Muscle of back (tissue), 13 donors: ENCODE measurements at places on chromosomes 7 and 10.

- no peak for DNase-seq
Observed at GRCh38 chr10:1033601-1034000, 7.9 kb upstream of the IDI2 start.

DNA sequence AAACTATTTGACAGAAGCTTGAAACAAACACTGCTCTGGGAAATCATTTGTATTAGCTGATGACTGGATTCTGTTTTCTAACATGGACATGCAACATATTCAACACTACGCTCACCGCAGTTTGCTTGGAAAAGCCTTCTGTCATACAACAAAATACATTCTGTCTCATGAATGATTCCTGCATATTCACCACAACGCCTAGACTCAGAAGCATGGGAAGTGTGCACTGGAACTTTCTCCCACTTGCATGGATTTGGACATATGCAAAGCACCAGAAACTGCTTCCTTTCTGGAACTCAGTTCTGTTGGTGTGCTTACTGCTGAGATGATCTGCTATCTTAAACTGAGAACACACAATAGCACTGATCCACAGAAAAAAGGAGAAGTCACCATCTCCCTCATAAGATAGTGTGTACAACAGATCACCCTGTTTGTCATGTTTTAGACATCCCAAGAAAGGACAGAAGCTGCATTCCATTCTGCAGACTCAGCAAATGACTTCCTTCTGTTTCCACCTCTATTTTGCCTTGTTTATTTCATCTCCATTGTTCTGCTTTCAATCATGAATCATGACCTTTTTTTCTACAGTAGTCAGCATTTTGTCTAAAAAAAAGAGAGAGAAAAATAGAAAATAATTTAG is 115.8 kb downstream of the HTR7 start:
- peak; percentile 7 for DNase-seq

DNA sequence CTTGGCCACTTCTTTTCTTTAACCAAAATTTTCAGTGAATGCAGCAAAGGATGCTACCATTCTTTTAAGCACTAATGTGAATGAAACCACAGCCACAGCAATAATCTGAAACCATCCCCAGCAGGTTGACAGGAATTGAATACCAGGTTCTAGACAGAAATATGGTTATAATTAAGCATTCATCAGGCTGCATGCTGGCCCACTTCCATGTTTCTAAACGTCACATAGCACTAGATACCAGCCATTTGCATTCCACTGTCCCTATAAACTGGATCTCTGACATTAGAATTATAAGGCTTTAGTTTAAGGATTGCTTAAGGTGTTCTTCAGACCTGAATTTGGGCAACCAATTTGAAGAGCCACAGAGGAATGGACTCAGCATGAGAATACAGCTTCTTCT is 340.8 kb upstream of the KLF6 start:
- no peak for DNase-seq

DNA sequence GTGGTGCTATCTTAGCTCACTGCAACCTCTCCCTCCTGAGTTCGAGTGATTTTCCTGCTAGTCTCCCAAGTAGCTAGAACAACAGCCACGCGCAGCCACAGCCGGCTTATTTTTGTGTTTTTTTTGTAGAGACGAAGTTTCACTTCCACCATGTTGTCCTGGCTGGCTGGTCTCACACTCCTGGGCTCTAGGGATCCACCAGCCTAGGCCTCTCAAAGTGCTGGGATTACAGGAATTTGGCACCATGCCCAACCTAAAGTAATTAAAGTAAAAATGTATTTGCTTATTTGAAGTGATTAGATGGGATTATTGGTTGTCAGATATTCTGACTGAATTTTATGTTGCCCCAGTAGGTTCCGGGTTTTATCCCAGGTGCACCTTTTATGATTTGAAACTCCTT is 22.7 kb downstream of the LUC7L2 start:
- DNase-seq: peak; percentile 4

- peak; percentile 73 for DNase-seq
Observed at GRCh38 chr10:69974551-69975155, 78.0 kb upstream of the MACROH2A2 start.

DNA sequence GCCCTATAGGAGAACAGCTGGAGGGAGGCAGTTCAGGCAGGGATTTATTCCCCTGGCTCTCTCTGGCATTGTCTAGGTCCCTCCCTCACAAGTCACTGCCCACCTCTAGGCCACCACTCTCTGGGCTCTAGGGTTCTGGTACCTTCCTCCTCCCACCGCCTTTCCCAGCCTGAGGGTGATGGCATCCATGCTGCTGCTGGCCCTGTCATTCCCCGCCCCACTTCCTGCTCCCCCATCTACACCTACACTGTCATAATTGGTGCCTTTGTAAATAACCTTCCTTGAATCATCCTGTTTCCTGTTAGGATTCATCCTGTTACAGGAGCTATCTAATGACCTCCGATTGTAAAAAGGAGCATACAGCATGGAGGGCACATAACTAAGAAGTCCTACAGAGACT is 303.3 kb upstream of the COBL start:
- no peak for DNase-seq

- no peak for DNase-seq
Observed at GRCh38 chr7:44217852-44218402, 17.1 kb downstream of the YKT6 start.

GRCh38 chr10:7406712-7407333 is 4.0 kb downstream of the SFMBT2 start:
- no peak for DNase-seq

- DNase-seq: no peak
Observed at GRCh38 chr7:114879554-114879953, 42.3 kb upstream of the MDFIC start.

DNA sequence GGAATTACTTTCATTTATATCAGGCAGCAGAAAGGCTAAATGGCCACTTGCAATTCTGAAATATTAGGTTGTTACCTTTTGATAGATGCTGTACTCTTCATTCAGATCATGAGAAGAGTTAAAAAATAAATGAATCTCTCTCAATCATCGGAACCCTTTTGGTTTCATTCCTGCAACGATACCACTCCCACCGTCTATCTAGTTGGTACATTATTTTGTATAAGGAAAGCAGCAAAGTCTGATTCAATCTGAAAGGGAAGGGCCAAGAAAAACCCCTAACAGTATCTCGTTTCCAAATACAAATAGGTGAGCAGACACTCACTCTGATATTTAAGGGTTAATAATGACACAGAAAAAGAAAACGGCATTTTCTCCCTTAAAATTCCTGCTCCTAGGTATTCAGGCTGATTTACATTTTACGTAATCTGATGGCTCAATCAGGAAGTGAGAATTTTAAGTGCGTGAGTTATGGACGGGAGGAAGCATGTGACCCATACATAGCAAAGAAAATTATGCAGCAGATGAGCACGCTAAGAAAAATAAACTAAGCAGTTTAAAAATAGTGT is 209.4 kb upstream of the KLF14 start:
- DNase-seq: no peak

DNA sequence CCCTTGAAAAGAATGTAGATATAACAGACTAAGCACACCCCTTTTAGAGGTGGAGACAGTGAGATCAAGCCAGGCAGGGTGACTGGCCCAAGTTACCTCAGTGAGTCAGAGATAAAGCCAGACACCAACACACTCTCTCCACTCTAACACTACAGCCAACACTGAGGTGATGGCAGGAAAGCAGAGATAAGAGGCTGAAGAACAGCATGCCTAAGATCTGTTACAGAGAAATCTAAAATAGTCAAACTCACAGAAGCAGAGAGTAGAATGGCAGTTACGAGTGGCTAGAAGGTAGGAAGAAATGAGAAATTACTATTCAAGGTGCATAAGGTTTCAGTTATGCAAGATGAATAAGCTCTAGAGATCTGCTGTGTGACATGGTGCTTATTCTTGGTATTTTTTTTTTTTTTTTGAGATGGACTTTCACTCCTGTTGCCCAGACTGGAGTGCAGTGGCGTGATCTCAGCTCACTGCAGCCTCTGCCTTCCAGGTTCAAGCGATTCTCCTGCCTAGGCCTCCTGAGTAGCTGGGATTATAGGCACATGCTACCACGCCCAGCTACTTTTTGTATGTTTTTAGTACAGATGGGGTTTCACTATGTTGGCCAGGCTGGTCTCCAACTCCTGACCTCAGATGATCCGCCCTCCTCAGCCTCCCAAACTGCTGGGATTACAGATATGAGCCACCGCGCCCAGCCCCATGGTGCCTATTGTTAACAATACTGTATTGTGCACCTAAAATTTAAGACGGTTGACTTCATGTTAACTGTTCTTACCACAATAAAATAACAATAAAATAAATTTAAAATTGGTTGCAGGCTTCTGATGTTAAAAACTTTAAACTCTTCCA is 28.7 kb downstream of the ICA1 start:
- no peak for DNase-seq

DNA sequence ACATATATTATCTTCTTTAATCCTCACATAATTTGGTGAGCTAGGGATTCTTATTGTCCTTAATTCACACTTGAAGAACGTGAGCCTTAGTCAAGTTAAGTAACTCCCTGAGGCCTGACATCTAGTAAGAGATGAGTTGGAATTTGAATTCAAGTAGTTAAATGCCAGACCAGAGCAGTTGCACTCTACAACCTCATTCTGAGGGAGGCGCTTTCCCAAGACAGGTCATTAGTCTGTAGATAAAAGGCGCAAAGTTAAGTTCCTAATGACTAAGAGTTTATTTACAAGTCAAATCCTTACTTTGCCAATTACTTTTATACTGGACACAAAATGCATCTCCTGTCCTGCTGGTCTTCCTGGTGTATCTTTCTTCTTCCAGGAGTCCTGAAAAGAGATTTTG is 3.6 kb upstream of the EXOC6 start:
- DNase-seq: no peak

DNA sequence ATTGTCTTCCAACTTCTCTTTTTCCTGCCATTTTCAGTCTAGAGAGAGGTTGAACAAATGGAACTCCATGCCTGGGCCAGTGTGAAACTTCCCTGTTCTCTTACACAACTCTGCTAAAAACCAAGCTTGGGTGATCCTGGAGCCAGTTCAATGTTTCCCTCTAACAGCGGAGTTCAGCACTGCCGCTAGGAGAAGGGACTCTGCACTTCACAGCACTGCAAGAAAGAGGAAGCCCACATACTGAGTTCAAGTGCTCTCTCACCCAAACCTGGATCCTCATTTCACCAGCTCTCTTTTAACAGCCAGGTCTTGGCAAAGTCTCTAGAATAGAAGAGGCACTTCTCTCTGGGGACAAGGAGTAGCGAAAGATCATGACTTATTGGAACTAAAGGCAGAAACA is 18.8 kb downstream of the FOXI2 start:
- no peak for DNase-seq

GRCh38 chr10:45376371-45376801 is 2.4 kb downstream of the ALOX5 start:
- no peak for DNase-seq

- DNase-seq: no peak
Observed at GRCh38 chr10:42691361-42692120, 53.2 kb upstream of the ZNF33B start.

- no peak for DNase-seq
Observed at GRCh38 chr7:122070062-122070461, 74.0 kb downstream of the AASS start.

DNA sequence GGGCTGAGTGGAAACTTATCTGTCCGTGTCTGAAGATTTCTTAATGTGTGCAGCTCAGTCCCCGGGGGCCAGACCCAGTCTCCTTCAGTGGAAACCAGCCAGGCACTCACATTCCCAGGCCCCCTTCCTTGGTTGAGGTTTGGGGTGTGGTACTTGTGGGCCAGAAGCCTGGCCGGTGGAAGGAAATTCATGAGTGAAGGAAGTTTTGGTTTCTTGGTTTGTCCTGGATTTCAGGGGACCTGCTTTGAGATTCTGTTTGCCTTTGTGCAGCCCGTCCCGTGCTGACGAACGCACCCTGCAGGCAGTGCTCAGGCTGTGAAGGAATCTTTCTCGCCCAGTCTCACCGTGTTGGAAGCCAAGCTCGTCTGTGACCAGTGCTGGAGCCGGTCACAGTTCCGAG is 2.9 kb downstream of the INPP5A start:
- DNase-seq: no peak

DNA sequence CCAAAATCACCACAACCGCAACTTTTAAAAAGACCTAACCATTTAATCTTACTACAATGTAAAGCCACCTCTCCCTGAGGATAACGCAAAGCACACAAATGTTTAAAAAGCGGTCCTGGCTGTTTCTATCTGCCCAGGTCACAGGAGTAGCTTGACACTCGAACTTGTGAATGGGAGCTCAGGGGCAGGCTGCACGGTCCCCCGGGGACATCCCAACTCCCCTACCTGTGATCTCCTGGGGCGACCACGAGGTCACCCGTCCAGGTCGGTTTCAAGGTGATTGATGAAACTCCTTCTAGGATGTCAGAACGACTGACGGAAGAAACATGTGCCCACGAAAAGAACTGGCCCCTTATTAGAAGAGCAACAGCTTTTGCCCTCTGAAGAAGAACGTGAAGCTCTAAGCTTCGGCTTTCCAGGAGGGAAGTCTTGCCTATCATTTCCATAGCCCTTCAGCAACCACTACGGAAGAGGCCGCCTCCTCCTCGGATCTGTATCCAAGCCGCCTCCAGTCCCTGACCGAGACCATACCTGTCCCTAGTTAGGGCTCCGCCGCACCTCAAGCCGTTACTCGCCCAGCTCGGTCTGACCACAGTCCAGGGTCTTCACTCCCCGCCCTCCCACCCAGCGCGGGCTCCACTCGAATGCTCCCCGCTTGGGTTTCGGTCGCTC is 459 bp downstream of the CYCS start:
- peak; percentile 11 for DNase-seq

DNA sequence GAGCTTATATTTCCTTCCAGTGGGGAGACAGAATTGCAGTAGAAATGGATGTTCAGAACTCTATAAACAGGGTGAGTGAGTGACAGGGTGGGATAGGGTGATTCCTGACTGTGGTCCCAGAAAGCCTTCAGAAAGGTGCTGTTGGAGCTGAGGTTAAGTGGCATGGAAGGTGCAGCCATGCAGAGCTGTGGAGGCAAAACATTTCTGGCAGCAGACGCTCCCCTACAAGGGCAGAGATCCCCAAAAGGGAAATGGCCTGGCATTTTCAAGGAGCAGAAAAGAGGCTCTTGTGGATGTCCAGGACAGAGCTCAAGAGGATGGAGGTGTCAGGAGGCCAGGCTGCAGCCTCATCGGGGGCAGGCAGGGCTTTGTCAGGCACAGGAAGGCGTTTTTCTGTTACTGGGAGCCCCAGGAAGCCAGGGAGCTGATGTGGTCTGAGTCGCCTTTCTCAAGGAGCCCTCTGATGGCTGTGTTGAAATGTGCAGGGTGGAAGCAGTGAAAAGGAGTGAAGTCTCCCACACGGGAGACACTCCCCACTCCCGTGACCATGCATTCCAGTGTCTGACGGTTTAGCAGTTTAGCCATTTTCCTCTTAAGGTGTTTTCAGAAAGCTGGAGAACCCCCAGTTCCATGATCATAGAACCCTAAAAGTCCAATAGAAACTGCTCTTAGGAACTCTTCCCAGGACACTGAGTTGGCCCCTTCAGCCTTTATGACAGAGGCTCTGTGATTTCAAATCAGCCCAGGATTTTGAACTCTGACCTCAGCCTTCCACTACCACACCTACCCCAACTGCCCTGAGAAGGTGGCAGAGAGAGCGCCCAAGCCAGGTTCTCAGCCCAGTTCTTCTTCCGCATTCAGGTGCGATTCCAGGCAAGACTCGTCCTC is 96.2 kb downstream of the C10orf105 start:
- DNase-seq: no peak
